Dermis microvascular lymphatic vessel endothelial cell (primary cell): ENCODE measurements at places on chromosomes 6 and 20. TPM values are rescaled to one million over a fixed set of nuclear protein-coding genes. Genes with fewer than 3 reads are reported as not detected.

CLDN20 gene
- not detected in 2 replicates for total RNA-seq

RPS18 gene
- 3,127 and 3,683 TPM in 2 replicates for total RNA-seq

TAPBP gene
- total RNA-seq: 47.5 and 102 TPM in 2 replicates

RFX6 gene
- total RNA-seq: not detected in 2 replicates

HLA-DOB gene
- total RNA-seq: under 0.01 and 0.13 TPM in 2 replicates

PTCRA gene
- not detected in 2 replicates for total RNA-seq

SEL1L2 gene
- not detected in 2 replicates for total RNA-seq

ZC2HC1B gene
- not detected in 2 replicates for total RNA-seq

SNX21 gene
- total RNA-seq: 11.7 and 13.4 TPM in 2 replicates

SPATS1 gene
- not detected in 2 replicates for total RNA-seq
